ENCODE measurements at places on chromosomes 5 and 9.

GRCh38 chr5:2688586-2688985 is 62.9 kb downstream of the IRX2 start:
- no peak overlapping the region for H3K4me3 ChIP-seq
- no peaks in the 10 kb centered on the region for H3K27me3 ChIP-seq
- no peaks in the 10 kb centered on the region for H3K4me1 ChIP-seq
- no peak for DNase-seq
- no peak overlapping the region for H3K27ac ChIP-seq

DNA sequence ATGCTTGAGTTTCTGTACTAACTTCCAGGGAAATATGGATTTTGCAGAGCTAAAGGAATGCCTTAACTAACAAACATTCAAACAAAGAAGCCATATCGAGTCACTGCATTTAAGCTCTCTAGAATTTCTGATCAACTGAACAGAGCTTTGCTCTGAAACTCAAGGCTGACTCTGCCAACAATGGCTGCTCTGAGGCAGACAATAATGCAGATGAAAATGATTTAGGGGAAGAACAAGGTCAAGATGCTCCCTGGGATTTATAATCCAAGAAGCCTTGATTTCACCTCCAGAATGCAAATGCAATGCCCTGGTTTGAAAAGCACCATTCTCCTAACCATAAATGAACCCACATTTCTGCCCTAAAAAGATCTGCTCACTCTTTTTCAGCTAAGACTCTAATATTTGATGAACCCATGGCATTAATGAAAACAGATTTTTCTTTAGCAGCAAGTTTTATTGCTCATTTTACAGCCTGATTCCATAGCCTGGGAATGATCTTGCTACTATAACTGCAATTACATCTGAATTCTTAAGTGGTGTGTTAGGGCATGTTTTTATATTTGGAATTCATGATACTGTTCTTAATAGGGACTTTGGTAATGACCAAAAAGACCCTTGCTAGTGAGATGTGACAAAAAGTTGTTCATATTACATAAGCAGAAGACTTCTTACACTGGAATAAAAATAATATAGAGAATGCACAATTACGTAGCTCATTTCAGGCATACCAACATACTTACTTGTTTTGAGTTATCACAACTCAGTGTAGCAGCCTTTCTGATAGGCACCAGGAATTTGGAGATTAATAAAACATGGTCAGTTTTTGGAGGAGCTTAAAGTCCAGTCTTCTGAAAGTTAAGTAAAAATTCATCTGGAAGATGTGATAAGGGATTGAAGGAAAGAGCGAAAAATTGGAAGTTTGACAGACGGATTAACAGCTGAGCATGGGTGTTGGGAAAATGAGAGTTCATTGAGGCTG is 169.4 kb downstream of the TRPM3 start:
- H3K4me1 ChIP-seq, result no peaks in the 10 kb centered on the region
- no peaks in the 10 kb centered on the region for H3K27me3 ChIP-seq
- H3K36me3 ChIP-seq, result no peaks in the 10 kb centered on the region
- no peak for DNase-seq

GRCh38 chr9:100505564-100506159 is 32.7 kb downstream of the TMEFF1 start:
- H3K4me1 ChIP-seq, result no peaks in the 10 kb centered on the region
- H3K27me3 ChIP-seq, result no peaks in the 10 kb centered on the region
- H3K4me3 ChIP-seq, result no peak overlapping the region
- no peak for DNase-seq
- H3K36me3 ChIP-seq, result no peaks in the 10 kb centered on the region

GRCh38 chr9:107827304-107827703 is 337.7 kb upstream of the KLF4 start:
- no peak overlapping the region for H3K27ac ChIP-seq
- H3K4me1 ChIP-seq, result no peaks in the 10 kb centered on the region
- no peak for DNase-seq
- H3K4me3 ChIP-seq, result no peak overlapping the region
- H3K36me3 ChIP-seq, result no peaks in the 10 kb centered on the region

- H3K36me3 ChIP-seq, result no peaks in the 10 kb centered on the region
- H3K4me1 ChIP-seq, result no peaks in the 10 kb centered on the region
- H3K27me3 ChIP-seq, result no peaks in the 10 kb centered on the region
- peak overlapping the region; percentile 19 for H3K27ac ChIP-seq
Measured at GRCh38 chr9:8961186-8961851, 1161.7 kb upstream of the DMAC1 start.

- DNase-seq, result no peak
- H3K27me3 ChIP-seq, result no peaks in the 10 kb centered on the region
- no peaks in the 10 kb centered on the region for H3K4me1 ChIP-seq
- no peaks in the 10 kb centered on the region for H3K36me3 ChIP-seq
- no peak overlapping the region for H3K27ac ChIP-seq
Measured at GRCh38 chr9:89538871-89539270, 41.0 kb upstream of the SEMA4D start.

DNA sequence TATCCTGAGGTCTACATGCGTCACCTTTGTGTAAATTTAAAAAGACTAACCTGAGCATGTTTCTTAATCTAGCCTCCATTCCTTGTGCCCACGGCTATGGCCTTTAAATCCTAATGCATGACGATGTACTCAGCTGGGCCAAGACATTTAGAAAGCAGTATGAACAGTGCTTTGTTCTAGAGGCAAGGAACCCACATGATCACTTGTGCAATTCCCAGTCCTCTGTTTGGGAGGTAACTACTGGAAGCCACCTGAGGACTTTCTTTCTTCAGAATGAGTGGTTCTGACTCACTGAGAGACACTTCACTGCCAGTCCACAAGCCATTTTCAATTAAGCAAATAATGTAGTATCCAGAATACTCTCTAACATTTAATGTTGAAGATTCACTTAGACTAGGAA is 181.3 kb downstream of the RAB3C start:
- no peak overlapping the region for H3K27ac ChIP-seq
- peaks cover 6% of the 10 kb centered on the region for H3K4me1 ChIP-seq
- DNase-seq, result no peak
- no peaks in the 10 kb centered on the region for H3K36me3 ChIP-seq
